ENCODE measurements at places on chromosomes 3 and 15.

DNA sequence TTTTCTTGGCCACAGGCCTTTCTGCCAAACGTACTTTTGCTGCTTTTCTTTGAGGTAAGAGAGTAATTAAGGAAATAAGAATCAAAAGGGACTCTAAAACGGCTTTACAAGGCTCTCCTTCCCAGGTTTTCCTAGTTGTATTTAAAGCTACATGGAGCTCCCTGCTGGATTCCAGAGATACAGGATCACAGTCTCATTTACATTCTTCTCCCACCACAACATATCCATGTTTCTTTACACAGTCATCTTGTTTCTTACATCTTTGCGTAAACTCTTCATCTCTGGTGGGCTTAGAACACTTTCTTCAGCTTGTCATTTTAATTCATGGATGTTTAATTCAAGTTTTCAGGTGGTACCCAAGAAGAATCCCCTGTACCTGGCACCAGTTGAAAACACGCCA, 117.6 kb upstream of the BFSP2 start:
- no peak for DNase-seq

GRCh38 chr15:29322415-29322814, 52.8 kb upstream of the NSMCE3 start:
- no peak for DNase-seq

DNA sequence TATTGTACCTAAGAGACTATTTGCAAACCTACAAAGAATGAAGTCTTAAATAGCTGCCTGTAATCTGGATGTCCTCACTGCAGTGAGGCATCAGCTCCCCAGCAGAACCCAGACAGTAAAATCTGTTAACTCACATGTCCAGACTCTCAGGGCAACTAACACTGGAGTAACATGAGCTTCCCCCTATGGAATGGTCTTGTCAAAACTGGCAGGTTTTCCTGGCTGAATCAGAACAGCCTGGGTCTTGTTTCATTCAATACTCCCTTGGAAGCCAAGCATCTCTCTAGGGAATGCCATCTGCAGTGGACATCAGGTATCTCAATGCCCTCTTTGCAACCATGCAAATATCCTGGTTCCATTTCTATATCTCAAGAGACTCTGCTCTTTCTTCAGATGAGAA, 24.4 kb downstream of the PTPN9 start:
- no peak for DNase-seq

DNA sequence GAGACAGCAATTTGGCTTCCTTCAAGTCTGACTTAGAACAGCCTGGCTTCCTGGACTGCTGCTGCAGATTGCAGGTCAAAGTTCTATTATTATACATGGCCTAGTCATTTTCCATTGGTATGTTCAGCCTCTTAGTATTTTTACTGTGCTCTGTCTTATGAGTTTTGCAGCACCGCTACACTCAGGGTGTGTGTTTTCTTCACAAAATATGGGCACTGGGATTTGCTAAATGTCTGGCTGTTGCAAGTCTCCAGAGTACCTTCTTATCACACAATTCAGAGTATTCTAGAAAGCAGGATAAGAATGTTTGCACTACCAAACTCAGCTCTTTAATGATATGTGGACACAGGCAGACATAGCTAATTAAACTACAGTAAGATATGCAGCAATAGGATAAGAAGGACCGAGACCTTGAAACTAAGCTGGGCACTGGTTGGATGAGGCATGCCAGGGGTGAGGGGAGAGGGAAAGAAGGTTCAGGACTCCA, 203.0 kb upstream of the PDZRN3 start:
- DNase-seq, result no peak

- no peak for DNase-seq
These were observed 258.4 kb downstream of the XXYLT1 start for GRCh38 chr3:195012571-195012970.

- no peak for DNase-seq
These were observed 443.2 kb upstream of the TBL1XR1 start for GRCh38 chr3:177640319-177640965.

DNA sequence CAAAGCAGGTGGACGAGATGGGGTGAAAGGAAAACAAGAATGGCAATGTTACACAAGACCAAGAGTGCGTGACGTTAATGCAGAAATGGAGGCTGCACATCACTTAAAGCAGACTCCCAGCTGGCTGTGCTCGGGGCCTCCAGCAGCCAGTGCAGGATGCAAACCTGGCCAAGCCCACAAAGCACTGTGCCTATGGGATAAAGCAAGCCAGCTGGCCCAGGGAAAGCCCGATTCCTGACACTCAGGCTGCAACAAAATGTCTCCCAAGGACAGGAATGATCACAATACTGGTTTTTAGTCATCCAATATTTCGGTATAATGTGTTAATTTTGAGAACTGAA, 86.2 kb downstream of the SEC22A start:
- DNase-seq, result no peak

DNA sequence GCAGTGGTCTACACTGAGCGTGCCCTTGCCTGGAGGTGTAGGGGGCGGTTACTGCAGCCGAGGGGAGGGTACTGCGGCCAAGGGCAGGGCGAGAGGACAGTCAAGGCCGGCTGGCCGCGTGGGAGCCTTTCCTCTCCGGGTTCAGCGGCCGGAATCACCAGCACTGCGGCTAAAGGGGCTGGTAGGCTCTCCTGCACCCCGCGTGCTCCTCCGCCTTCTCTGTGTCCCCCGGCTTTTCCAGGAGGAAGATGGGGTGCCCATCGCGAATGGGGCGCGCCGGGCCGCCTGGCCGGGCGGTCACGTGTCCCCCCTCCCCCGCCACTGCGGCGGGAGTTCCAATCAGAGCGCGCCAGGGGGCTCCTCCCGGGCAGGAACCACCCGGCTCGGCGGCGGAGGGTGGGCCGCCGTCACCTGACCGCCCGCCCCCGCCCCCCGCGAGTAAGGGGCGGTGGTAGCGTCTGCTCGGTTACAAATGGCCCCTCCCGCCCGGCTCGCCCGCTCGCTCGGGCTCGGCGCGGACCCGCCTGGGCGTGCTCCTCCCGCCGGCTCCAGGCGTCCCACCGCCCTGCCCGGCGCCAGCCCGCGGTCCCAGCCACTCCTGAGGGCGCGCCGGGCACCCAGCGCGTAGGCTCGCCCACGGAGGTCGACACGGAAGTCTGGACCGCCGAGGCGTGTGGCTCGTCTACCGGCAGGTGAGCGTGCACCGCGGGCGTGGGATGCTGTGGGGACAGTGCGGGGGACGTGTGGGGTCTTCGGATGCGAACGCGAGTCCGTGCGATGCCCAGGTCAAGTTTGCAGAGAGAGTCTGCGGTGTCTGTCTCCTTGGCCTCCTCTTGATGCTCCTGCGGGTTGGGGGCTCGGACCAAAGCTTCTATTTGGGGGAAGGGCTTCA, 242.6 kb upstream of the TOPAZ1 start:
- no peak for DNase-seq

DNA sequence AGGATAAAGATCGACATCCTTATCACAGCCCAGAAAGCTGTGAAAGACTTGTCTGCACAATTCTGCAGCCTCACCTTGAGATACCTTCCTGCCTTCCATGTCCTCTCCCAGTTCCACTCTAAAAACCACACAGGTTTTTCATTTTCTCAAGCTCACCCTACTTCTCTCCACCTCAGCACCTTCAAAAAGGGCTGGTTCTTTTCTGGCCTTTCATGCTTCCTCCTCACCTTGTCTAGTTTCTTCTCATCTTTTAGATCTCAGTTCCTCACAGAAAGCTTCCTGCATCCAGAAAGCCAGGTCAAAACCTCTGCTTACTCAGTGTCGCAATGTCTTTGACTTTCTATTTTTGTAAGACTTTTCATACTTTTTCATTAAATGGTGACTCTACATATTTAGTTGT, 140.2 kb upstream of the STT3B start:
- DNase-seq, result no peak

DNA sequence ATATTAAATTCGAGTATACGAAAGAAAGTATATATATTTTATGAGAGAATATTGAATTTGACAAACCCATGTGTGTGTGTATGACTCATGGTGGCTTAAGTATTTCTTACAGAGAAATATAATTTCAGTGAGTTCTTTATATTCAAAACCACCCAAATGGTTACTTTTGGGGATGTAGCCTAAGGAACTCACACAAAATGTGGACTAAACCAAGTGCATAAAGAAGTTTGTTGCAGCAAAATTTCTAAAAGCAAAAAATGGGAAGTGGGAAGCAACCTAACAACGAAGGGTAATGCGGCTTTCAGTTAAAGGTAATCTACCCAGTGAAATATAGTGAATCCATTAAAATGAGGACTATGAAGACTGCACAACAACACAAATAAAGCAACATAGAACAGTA, 277.1 kb downstream of the EDEM1 start:
- no peak for DNase-seq

DNA sequence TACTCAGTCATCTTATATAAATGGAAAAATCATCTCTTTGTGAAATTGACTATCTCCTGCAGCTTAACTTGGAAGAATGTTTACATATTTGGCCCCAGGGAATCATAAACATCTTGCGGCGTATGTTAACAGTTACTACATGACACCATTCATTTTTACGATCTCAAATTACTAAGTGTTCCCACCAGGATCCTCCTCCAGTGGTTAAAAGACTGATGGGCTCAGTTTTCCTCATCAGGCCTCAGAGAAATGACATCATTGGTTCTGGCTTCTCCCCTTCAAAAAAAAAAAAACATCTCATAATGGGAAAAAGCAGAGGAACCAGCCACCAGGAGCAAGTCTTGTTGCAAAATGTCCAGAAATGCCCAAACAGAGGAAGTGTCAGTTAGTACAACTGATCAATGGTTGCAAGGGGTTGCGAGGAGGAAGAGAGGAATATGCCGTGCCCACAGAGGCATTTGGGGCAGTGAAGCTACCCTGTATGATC, 70.5 kb upstream of the LIPC start:
- DNase-seq, result no peak

GRCh38 chr3:150407051-150407807, 869 bp upstream of the TSC22D2 start:
- DNase-seq, result peak; percentile 22

GRCh38 chr3:32453346-32453745, 49.3 kb downstream of the CMTM6 start:
- DNase-seq, result no peak

DNA sequence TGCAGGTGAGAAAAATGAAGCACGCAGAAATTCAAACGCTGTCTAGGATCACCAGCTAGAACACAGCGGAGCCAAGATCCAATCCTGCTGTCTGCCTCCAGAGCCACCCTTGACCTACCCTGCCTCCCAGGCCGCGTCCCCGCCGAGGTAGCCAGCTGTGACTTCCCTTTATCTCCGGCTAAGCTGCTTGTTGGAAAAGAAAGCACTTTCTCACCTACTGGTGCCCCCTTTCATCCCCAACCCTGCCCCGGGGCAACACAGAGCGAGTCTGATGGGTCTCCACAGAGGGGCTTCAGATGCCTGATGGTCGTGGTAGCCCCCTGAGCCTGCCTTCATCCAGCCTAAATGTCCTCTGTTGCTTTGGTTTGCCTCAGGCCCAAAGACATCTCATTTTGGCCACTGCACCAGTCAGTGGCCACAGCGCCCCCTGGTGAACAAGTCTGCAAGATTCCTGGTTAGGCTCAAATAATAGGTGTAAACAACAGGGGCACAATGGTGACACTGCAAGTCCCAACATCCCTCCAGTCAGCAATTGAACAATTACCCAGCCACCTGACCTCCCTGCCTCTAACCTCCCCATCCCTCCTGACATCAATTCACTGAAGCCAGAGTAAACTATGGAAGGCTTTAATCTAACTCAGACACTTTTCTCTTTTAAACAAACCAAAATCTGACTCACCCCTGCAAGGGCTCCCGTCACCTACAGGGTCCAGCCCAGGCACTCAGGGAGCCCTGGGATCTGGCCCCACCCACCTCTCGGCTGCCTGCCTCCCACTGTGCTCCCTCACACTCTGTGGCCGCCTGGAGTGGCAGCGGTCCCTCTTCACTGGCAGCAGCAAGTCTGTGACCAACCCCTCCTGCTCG, 27.3 kb upstream of the BCL2L10 start:
- peak; percentile 58 for DNase-seq

DNA sequence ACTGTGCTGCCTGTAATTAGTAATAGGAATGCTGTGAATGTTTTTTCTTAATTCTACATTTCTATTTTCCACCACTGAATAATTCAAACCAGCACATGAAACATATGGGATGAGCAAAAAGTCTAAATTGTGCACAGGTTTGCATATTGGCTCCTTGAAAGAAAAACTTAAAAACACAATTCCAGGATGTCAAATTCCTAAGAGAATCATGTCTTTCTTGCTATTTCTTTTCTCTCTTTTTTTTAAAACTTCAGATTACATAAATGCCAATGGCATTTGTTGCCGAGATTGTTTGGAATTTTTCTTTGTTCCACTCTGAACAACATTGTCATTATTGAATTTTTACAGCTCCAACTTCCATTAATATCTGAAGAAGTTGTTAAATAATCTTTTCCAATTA, 60.8 kb downstream of the VGLL3 start:
- no peak for DNase-seq

DNA sequence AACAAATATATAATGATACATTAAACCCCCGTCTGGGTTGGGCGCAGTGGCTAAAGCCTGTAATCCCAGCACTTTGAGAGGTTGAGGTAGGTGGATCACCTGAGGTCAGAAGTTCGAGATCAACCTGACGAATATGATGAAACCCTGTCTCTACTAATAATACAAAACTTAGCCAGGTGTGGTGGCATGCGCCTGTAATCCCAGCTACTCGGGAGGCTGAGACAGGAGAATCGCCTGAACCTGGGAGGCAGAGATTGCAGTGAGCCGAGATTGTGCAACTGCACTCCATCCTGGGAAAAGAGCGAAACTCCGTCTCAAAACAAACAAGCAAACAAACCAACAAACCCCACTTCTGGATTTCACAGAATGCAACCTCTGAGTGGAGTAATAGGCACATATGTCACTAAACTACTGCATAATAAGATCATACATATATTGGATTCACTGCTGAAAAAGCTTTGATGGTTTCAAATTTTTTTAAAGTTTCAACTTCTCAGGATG, 718.2 kb downstream of the SI start:
- no peak for DNase-seq

- no peak for DNase-seq
These were observed 89.6 kb downstream of the GMPS start for GRCh38 chr3:155960060-155960459.

- no peak for DNase-seq
These were observed 199.9 kb downstream of the GABRG3 start for GRCh38 chr15:27170851-27171250.

DNA sequence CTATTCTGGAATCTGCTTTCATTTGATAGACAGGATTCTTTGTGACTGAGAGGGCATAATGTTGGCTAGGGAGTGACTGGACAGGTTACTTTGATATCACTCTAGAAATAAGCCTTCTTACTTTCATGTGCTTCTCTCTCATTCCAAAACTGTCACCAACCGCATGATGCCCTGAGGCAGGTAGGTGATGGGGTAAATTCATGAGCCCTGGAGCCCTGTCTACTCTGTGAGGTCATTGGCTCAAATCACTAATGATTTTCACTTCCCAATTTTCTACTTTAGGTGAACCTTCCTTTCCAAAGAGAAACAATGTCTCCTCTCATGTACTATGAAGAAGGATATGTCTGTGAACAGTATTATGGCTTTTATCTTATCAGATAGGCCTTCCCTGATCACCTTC, 596.7 kb downstream of the TUSC7 start:
- DNase-seq, result no peak

All from activated CD8-positive, alpha-beta memory T cell treated with anti-CD3 and anti-CD28 coated beads, Interleukin-2, amount 50 U/mL, for 4 hours (primary cell).